ENCODE measurements at places on chromosomes 2 and 18.

DNA sequence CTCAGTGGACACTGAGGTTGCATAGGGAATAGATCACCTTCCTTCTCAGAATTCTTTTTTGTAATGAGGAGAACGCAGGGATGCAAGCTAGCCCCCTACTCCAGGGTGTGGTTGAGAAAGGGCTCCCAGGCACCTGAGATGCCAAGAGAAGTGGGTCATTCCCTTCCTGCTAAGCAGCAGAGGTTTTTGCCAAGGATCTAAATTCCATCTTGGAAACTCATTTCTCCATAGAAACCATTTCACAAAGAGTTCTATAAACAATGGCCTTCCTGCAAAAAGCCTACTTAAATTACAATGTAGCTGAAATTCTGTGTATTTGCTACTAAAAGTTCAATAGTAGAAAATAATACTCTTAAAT lies 3.7 kb upstream of the PPP3R1 start:
- no peak for DNase-seq

DNA sequence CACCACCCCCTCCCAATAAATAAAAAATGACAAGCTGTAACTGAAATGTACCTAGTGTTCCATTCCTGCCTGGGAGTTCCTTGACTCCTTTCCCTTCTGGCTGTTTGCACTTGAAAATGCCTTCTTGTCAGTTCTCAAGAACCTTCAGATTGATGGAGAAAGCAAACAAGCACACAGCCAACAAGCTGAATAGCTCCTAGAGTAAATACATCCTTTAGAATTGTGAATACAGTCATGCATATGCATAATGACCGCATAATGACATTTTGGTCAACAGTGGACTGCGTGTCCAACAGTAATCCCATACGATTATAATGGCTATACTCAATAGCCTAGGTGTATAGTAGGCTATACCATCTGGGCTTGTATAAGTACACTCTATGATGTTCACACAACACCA lies 97.0 kb downstream of the LYPD6 start:
- DNase-seq, result no peak

DNA sequence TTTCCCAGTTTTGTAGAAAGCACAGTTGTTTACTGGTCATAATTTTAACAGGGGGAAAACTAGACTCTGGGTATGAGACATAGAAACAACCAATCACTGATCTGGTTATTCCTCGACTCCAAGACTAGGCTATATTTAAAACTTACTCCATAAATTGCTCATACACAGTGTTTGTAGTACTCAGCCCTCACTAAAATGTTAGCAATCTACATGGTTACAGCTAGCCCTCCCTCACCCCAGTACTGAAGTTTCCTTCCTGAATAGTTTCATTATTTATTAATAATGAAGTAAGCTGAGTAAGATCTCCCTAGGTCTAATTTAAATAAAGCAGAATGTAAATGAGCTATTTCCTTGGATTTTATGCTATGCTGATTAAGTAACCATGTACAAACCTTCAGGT lies 275.1 kb downstream of the CDH20 start:
- no peak for DNase-seq

- no peak for DNase-seq
Observed at GRCh38 chr2:231769170-231770136, 11.6 kb downstream of the PDE6D start.

GRCh38 chr2:105294046-105294445 lies 35.5 kb downstream of the TGFBRAP1 start:
- no peak for DNase-seq

DNA sequence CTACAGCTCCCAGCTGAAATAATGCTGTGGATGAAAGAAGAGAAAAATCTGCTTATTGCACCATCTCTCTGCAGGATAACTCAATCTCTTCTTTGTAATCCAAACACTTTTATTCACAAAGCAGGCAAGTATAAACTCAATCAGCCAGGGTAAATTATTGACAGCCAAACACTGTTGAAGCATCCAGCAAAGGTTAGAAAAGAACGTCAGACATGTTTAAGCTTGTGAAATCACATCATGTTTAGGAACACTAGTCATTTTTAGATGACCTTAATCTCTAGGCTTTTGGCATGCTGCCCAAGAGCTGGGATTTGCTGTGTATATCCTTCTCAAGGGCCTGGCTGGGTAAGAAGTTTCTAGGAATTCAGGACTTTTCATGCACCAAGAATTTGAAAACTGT lies 1148.1 kb upstream of the FANCL start:
- no peak for DNase-seq

DNA sequence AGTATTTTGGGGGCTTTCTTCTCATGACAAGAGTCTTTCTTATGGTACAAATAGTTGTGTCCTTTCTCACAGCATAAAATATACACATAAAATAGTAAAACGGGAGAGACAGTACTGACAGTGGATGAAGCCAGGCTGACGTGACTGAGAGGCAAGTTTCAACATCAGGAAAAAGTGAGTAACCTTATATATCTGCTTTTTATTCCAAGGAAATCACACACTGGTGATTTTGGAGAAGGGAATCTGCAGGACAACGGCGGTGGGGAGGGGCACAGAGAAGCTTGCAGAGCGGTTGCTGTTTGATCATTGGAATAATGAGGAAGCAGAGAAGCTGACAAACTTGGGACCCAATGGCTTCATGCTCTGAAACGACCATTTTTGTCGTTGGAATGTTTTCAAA lies 130.6 kb upstream of the ZNF236 start:
- no peak for DNase-seq

- DNase-seq, result no peak
Observed at GRCh38 chr2:186907897-186908296, 58.9 kb upstream of the ZSWIM2 start.

DNA sequence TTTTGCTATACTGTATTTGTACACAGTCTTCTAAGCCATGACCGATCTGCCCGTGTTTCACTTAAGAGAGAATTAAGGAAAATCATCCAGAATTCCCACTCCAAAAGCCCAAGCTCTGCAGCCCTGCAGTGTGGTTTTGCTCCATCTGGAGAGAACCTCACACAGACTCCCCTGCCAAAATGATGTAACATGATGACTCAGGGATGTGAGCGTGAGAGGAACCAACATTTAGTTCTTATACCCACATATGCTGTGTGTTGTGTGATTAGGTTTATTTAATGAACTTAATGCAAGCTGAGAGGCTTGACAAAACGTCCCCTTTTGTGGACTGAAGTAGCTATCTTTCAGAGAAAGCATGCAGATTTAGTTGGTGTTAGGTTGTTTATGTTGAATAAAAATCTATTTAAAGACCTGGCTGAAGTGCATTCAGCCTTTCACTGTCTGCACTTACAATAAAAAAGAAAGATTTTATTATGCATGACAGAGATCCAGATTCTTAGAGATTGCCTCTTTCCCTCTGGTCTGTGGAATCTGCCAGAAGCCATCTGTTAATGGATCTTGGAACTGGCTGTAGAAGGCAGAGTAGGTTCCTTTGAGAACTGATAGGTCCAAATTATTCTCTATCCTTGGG lies 6.3 kb downstream of the RAB12 start:
- no peak for DNase-seq

- DNase-seq, result no peak
Observed at GRCh38 chr18:41324934-41325333, 630.1 kb upstream of the PIK3C3 start.

GRCh38 chr2:197152451-197153228 lies 157.9 kb downstream of the ANKRD44 start:
- no peak for DNase-seq

- DNase-seq, result no peak
Observed at GRCh38 chr2:86331384-86331783, 6.0 kb downstream of the REEP1 start.

- no peak for DNase-seq
Observed at GRCh38 chr18:5842653-5843052, 52.7 kb downstream of the TMEM200C start.

DNA sequence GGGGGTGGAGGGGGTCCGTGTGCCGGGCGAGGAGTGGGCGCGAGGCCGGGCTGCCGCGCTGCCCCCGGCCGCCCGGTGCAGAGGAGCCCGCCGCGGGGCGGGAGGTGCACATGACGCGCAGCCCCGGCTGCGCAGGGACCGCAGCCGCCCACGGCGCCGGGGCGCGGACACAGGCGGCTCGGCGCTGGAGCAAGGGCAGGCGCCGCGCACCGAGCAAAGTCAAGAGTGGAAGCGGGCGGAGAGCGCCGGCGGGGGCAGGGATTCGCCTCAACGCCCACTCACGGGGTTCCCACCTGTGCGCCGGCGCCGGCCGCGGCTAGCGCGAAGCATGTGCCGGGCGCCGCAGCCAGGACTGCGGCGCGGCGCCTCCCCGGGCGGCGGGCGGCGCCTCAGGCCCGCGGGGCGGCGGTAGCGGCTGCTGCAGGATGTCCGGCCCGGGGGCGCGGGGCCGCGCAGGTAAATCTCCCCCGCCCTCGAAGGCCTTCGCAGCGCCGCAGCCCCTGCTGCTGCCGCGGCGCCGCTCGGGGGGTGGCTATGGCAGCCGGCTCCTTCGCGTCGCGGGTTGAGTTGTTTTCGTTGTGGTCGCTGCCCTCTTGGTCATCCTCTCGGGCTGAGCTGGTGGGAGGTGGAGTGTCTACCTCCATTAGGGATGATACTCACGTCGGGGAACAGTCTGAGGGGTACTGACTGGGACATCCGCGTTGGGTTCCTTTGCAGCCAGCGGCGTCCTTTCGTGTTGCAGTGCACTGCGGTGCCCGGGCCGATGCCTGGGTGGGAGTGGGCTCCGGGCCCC lies 216.3 kb upstream of the DTNA start:
- DNase-seq, result no peak

DNA sequence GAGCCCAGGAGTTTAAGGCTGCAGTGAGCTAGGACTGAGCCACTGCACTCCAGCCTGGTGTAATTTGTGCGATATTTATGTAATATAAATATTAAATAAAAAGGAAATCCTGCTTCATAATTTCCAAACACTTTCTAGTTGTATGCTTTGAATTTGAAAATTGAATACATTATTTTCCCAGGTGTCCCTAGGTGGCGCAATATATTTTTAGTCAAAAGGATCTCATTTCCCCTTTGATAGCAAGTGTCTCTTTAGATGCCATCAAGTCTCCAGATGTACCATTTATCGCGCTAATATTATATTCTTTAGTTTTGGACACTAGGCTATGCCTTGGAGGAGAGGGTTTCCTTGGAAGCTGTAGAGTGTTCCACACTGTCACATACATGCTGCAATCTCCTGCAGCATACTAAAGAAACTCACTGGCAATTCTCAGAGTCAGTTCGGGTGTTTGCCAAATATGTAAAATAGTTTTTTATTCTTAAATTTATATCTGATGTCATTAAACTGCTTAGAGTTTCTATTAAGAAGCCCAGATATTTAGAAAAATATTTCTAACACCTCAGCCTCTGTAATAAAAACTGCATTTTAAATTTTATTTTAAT lies 5.6 kb upstream of the WDR7 start:
- DNase-seq, result no peak

GRCh38 chr2:158101384-158101926 lies at the start of gene UPP2:
Gene UPP2, plus strand, starts transcription at chr2:158101876. Its CDS starts 188 bp downstream, at chr2:158102064.
- no peak for DNase-seq

DNA sequence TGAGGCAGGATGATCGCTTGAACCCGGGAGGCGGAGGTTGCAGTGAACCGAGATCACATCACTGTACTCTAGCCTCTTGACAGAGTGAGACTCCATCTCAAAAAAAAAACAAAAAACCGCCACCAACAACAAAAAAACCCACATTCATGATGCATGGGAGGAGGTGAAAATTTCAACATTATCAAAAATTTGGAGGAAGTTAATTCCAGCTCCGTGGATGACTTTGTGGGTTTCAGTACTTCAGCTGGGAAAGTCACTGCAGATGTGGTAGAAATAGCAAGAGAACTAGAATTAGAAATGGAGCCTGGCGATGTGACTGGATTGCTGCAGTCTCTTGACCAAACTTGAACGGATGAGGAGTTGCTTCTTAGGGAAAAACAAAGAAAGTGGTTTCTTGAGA lies 74.3 kb downstream of the PRKCE start:
- no peak for DNase-seq

DNA sequence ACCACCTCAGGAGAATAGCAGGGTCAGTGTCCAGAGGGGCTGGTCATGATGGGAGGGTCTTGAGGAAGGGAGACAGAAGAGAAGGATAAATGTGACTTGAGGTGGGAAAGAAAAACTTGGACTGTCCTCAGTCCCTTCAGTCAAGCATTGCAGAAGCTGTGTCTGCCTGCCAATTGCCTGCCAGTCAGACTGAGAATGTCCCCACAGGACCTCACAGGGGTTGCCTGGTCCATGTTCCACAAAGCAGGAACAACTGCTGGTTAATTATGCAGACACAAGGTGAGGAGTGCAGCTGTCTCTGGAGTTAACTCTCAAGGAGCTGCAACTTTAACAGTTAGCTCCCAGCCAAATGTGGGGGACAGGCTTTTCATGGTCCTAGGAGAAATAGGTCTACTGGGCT lies 75.7 kb downstream of the TRIM43 start:
- no peak for DNase-seq

GRCh38 chr18:79794846-79795245 lies 2.9 kb upstream of the KCNG2 start:
- no peak for DNase-seq

DNA sequence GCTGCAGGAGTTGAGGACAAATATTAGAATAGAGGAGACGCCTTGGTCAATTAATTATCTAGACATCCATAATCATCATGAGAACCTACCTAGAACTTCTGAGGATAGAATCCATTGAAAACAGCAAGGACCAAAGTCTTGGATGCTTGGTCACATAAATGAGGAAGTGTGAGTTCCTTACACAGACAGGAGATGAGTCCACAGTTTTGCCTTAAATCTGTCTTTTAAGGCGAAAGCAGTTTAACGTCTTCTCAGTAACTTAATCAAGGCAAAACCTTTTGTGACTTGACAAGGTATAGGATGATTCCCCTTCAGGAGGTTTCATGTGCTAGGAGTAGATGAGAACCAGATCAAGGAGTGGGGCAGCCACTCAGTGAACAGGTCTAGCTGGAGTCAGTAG lies 1783.2 kb upstream of the CELF4 start:
- DNase-seq, result no peak

DNA sequence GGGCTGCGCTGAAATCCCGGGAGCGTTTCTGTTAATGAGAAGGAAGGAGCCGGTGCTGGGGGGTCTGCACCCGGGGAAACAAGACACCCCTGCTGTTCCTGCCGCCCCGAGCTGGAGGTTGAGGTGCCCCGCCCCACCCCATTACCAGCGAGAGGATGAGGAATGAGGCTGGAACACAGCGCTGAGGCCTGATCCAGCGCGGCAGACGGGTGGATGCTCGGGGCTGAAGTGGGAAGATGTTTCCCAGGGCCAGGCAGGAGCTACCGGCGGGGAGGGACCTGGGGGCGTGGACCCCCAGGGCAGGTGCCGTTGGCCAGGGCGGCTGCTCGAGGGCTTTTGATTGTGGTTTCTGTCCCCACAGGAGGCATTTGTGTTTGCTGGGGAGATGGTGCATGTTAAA lies 134.3 kb upstream of the CTDP1 start:
- no peak for DNase-seq

DNA sequence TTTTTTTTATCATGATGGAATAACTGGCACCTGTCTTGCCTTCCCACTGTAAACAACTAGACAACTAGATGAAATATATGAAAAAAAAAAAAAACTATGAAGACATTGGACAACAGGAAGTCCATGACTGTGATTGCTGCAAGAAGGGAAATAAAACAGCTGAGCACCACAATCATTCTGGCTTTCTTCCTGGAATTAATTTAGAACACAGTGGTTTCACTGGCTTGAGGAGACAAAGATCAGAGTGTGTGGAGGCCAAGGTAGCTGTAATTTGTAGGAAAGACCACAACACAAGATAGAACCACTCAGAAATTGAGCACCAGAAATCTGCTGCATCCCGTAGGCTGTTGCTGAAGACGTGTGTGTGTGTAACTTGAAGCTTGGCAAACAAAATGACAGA lies 121.1 kb upstream of the PID1 start:
- DNase-seq, result no peak

GRCh38 chr2:42614838-42615237 lies 46.4 kb downstream of the MTA3 start:
- no peak for DNase-seq
